Right renal pelvis (tissue), 4 donors: ENCODE measurements at places on chromosomes 7 and 10.

DNA sequence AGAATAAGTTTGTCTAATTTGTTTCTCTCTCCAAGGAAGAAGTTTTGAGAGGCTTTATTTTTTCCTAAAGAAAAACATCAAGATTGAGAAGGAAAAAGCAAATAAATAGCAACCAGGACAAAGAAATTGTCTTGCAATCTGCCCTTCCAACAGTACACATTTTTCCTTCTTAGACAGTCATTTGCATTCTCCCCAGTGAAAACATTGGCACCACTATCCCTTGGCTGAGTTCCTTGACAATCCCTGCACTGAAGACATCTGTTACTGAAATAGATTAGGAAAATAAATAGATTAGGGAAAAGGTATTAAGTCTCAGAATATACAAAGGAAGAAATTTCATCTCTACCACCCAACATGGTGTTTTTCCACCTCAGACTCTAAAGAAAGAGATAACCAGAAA lies 12.2 kb upstream of the TMEM243 start:
- DNase-seq, result no peak

GRCh38 chr7:98805956-98806838 lies 63.6 kb downstream of the TMEM130 start:
- no peak for DNase-seq

DNA sequence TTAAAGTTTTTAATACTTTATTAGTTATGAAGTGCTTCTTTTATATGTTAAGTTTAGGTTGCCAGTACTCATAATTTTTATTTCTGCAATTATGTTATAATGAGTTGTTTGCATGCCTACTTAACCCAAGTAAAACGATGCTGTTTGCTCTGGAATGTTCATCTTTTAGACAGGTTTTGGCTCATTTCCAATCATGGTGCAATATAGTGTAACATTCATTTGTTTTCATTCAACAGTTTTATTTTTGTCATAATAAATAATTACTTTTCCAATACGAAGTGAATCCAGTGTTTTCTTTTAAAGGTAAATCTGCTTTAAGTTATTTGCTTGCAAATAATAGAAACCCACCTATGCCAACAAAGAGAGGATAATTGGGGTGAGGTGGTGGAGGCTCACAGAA lies 22.1 kb downstream of the ARL5B start:
- DNase-seq, result no peak

DNA sequence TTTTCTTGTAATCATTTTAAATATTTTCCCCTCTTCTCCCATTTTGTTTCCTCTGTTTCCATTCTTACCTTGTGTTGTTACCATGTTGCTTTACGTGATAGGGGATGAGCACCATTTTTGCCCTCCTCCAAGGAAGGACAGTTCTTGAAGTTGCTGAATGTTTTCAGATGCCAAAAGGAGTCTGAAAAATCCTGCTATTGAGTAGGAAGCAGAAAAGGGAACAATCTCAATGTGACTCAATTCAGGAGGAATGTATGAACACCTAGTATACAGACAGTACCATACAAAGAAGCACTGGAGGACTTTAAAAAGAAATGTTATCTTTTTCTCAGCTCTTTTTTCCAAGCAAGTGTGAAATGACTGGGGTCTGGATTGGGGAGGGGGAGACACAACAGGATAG lies 5.1 kb upstream of the NAMPT start:
- no peak for DNase-seq

DNA sequence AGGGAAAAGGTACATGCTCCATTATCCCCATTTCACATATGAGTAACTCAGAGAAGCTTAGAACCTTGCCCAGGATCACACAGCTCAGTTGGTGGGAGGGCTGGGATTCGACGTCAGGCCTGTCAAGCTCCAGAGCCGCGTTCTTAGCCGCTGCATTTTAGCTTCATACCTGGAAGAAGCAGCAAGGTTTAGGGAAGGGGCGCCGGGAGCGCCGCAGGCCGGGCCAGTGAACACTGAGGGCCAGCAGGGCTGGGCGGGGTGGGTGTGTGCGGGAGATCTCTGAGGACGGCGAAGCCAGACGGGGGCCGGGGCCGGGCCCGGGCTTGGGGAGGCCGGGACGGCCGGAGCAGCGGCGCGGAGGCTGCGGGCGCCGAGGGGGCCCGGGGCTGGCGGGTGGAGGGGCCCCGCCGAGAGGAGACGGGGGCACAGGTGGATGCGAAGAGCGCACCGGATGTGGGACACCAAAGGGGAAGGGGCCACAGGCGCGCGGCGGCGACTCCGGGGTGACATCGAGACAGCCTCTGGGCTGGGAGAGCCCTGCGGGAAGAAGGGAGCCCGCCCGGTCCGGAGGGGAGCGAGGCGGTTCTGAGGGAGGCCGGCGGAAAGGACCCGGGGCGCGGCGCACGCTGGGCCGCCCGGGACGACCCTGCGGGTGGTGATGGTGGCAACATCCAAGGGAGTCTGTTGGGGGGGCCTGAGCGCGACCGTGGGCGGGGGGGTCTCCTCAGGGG lies 498 bp downstream of the NDST2 start:
- no peak for DNase-seq

GRCh38 chr7:128192497-128193142 lies 48.5 kb upstream of the LEP start:
- DNase-seq, result no peak

DNA sequence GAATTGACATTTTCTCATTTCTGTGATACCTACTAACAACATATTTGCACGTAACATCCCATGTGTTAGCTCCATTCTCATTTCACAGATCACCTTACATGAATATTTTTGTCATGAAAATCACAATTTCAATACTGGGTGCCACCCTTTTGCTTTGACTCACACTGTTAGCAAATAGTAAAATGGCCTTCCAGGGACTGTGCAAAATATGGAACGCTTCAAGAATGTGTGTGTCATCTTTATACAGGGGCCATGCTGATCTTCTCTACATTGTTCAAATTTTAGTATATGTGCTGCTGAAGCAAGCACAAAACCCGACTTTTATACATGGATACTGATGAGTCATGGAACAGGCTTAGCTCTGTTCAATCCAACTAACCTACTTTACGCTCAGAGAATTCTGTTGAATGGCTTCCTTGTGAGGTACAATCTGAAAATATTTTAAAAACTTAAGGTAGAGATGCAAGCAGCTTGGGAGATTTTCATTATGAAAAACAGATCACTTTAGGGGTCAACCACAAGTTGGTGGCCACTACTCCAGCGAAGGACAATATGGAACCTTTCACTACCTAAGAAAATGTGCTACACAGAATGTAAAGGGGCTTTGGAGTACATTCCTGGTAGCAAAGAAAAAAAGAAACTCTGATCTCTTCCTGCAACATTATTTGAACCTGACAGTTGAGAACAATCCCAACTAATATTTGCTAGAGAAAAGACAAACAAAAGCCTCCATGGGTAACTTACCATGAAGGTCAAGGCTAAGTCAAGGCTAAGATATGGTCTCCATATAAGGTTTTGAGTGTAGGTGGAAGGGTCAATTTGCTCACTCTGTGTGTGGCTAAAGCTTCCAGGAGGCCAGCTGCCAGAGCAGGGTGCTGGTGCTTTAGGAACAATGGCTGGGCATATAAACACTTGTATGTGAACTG lies 11.9 kb downstream of the ANKRD26 start:
- DNase-seq, result no peak

GRCh38 chr7:50415844-50416364 lies 34.2 kb downstream of the FIGNL1 start:
- DNase-seq, result no peak

DNA sequence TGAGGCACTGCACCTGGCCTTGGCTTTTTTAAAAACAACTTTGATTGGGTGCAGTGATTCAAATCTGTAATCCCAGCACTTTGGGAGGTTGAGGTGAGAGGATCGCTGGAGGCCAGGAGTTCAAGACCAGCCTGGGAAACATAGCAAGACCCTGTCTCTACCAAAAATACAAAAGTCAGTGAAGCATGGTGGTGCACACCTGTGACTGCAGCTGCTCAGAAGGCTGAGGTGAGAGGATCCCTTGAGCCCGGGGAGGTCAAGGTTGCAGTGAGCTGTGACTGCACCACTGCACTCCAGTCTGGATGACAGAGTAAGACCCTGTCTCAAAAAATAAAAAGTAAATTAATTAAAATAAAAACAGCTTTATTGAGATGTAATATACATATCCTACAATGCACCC lies 84.9 kb downstream of the NPTX2 start:
- DNase-seq, result no peak

DNA sequence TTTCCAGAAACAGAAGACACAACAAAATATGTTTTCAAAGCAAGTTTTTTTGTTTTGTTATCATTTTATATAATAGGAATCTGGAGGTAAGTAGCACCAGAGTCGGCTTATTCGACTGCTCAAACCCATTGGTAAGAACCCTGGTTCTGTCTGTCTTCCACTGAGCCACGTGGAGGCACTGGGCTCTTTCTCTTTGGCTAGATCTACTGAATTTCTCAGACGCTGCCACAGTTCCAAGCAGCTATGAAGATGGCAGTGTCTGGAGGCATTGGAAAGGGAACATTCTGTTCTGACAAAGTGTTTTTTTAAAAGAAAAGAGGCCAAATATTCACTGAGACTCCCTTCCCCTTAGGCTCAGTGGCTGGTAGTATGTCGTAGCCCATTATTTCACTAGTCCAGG lies 338.8 kb downstream of the NRG3 start:
- DNase-seq, result no peak

- no peak for DNase-seq
Measured at GRCh38 chr7:50679218-50680007, 103.3 kb downstream of the GRB10 start.

DNA sequence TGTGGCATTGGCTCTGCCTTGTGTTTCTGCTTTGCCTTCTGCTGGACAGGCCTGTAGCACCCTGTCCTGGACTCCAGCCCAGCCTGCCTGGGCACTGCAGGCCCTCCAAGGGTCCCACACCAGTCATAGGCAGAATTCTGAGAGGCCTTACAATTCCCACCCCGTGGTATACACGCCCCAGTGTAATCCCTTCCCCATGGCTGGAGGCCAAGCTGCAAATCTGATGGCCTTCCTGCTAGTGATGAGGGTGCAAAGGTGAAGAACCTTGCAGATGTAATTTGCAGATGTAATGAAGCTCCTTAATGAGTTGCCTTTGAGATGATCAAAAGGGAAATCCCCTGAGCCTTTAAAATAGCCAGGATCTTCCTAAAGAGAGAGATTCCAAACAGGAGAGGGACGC lies 325.1 kb upstream of the ZNF32 start:
- DNase-seq, result no peak

DNA sequence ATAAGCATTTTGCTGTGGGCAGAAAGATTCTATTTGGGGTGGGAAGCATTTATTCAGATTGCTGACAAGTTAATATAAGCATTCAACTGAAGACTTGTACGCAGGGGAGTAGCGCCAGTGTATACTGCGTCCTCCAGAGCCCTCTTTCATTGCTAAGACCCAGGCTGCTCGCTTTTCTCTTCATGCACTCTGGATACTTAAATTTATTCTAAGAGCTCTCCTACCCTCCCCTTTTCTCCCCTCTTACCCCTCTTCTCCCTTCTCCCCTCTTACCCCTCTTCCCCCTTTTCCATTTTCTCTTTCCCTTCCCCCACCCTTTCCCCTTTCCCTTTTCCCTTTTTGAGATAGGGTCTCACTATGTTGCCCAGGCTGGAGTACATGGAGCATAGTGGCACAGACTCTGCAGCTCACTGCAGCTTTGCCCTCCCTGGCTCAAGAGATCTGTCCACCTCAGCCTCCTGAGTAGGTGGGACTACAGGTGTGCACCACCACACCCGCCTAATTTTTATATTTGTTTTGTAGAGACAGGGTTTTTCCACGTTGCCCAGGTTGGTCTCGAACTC lies 125.8 kb downstream of the CDK14 start:
- no peak for DNase-seq
